ENCODE measurements at places on chromosomes 2 and 18. TPM values are rescaled to one million over a fixed set of nuclear protein-coding genes. Genes with fewer than 3 reads are reported as not detected.

CCDC93 gene
- 13.6 TPM for total RNA-seq

SPHKAP gene
- total RNA-seq: not detected

GRCh38 chr2:213185147-213185822 lies 33.9 kb upstream of the IKZF2 start:
- no peak for DNase-seq

GRCh38 chr2:113755035-113755834 lies 1.2 kb downstream of the SLC35F5 start:
- DNase-seq: peak; percentile 16

DNA sequence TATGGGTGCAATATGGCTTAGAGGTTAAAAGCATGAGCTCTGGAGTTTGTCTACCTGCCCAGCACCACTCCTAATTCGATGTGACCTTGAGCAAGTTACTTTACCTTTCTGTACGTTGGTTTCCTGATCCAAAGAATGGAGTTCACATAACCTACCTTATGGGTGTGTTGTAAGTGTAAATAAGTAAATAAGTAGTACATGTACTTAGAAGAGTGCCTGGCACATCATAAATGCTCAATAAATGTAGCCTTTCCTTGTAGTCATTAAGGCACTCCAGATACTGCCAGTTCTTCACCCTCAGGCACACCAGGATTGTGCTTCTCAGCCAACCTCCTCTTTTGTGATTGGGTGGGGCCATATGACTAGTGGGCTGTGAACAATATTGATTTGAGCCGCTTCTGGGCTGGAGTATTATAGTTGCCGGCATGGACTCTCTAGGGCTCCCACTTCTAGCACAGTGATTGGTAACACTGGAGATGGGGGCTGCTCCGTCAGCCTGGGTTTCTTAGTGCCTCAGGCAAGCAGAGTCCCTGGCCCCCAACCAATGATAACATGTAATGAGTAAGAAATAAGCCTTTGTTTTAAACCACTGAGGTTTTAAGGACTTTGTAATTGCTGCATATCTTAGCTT lies 101.7 kb upstream of the NOSTRIN start:
- no peak for DNase-seq

GRCh38 chr2:27569398-27569797 lies 13.4 kb upstream of the ZNF512 start:
- DNase-seq: no peak

- no peak for DNase-seq
Measured at GRCh38 chr2:230974096-230974913, 21.6 kb upstream of the SPATA3 start.

- DNase-seq: no peak
Measured at GRCh38 chr18:22210311-22210754, 40.9 kb downstream of the GATA6 start.

DNA sequence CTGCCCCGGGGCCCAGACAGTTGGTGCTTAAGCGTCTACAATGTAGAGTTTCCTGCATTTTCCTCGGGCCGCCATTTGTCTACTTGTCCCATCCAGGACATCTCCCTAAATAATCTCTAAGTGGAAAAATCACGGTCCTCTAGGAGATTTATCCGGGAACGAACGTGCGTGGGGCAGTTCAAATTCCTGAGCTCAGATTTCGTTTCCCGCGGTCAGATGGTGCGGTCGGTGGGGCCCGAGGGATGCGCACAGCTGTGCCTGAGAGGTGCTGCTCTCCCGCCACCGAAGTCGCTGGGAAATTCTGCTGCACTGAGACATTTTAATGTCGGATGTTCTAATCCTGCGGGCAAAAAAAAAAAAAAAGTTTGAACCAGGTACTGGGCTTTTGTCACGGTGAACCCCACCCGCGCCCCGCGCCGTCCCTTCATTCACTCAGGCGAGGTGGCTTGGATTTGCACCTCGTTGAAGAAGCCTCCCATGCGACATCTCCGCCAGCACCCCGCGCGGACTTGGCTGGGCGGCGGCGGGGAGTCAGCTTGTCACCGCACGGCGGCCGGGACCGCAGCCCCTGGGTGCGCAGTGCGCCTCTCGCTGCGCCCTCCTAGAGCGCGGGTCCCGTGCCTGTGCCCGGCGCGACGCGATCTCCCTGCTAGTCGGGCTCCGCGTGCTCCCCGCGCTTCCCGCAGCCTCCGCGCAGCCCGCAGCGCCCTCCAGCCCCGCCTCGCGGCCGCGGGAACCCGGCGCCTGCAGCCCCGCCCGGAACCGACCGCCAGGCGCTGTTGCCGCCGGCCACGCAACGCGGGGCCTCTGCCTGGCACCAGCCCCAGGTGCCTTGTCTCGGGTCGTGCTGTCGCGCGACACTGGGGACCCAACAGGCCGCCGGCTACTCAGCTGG lies 191.9 kb upstream of the TCF4 start:
- peak; percentile 82 for DNase-seq

DNA sequence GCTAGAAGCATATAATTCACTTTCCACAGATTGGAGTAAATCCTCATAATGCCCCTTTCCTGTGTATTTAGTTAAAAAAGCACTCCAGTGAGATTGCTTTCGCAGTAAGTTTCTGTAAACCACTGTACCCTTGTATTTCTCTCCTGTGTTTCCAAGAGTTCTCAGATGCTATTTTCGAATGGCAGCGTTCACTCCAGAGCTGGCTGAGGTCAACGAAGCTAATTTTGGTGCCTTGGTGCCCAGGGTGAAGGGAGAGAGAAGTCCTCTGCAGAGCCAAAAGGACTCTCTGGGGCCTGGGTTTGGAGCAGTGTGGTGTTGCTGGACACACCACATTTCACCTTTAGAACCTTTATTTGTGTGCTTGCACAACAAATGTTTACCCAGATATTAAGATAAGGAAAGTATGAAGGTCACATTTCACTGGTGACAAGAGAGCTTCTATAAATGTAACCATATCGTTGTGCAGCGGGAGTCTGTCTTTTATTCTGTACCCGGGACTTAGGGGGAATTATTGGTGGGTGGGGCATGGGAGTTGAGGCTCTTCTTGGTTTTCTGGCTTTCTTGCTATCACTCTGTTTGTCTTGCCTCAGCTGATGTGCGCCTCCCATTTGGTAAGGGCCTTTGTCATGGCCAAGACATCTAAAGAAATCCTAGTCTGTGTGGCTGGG lies 9.9 kb downstream of the EPAS1 start:
- no peak for DNase-seq

- no peak for DNase-seq
Measured at GRCh38 chr2:753123-753522, 75.9 kb upstream of the TMEM18 start.

GRCh38 chr2:204551512-204551863 lies 6.2 kb downstream of the PARD3B start:
- DNase-seq: no peak

DNA sequence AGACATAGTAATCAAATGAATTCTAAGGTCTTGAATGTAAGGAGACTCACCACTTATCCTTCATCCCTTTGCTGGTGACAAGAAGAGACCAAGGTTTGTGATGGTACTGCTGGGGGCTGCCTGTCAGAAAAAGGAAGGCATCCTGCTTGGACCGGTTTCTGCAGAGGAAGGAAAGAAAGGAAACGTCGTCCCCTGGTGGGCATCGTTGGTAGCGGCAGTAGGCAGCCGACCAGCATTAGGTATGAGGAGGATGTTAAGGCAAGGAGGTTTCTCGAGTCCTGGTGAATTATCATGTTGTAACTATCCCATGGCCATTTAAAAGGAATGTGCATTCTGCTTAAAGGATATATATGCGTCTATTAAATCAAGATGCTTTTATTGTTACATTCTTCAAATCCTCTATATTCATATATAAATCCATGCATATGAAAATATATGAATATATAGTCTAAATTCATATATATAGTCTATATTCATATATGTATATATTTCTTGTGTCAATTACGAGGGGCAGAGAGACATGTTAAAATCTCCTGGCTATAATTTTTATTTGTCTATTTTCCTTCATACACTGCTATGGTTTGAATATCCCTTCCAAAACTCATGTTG lies 94.4 kb upstream of the TGFA start:
- peak; percentile 65 for DNase-seq

- DNase-seq: no peak
Measured at GRCh38 chr2:67237288-67237687, 159.8 kb upstream of the ETAA1 start.

CHRNG gene
- total RNA-seq: not detected

RPL31 gene
- total RNA-seq: 865 TPM

DNA sequence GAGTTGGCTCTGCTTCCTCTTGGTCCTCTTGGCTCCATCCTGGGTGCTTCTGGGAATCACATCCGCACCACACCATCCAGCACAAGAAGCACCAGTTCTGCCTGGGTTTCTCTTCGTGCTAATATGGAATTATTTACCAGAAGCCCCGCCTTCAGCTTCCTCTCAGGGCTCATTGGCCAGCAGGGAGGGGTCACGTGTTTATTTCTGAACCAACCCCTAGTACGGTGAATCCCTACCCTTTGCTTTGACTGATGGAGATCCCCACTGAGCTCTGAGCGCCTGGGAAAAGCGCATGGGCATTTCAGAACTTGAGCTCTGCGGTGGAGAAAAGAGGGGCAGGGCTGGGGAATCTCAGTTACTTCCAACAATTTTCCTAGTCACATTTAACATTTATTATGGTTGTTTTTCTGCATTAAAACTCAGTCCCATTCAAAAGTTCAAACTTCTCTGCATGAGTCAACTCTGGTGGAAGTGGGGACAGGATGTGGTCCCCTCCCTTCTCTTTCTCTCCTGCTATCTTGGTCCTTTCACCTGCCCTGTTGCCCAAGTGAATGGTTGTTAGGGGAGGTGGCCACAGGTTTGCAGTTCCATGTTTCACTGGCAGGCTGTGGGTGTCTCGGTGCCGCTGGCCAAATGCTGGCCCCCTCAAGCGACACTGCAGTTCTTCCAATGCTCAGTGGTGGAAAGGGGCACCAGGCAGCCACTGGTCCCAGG lies 76.4 kb upstream of the TTC39C start:
- DNase-seq: no peak

Measured in H7 (cell line).